ENCODE measurements at places on chromosomes 16 and 17.

- DNase-seq, result no peak
Observed at GRCh38 chr17:11990363-11990983, 6.8 kb downstream of the ZNF18 start.

DNA sequence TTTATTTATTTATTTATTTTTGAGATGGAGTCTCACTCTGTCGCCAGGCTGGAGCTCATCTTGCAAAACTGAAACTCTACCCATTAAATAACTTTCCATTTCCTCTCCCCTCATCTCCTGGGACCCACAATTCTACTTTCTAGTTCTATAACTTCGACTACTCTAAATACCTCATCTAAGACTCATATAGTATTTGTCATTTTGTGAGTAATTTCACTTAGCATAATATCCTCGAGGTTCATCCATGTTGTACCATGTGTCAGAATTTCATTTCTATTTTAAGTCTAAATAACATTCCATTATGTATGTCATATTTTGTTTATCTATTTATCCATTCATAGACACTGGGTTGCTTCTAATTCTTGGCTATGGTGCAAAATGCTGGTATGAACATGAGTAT, 5.1 kb upstream of the NT5M start:
- no peak for DNase-seq

- no peak for DNase-seq
Observed at GRCh38 chr16:86044241-86044671, 145.3 kb downstream of the IRF8 start.

GRCh38 chr17:2111691-2112090, 56.8 kb downstream of the HIC1 start:
- no peak for DNase-seq

All from NCI-H2029 treated with DMSO at 0.1 percent for 48 hours (cell line).